Activated T-helper 1 cell treated with anti-CD3 and anti-CD28 coated beads, Interleukin-2, amount 50 U/mL, for 16 hours (primary cell): ENCODE measurements at places on chromosomes 7 and 10.

- DNase-seq: peak; percentile 39
These were observed 744 bp downstream of the CREM start for GRCh38 chr10:35127289-35127891.

DNA sequence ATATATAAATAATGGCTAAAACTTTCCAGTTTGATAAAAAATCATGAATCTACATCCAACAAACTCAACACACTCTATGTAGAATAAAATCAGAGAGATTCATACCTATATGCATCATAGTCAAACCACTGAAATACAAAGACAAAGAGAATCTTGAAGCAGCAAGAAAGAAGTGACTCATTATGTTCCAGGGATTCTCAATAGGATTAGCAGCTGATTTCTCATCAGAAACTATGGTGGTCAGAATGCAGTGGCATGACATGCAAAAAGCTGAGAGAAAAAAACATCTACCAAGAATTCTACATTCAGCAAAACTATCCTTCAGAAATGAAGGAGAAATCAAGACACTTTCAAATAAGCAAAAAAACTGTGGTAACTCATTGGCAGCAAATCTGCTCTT lies 187.4 kb downstream of the RNLS start:
- DNase-seq: no peak

- peak; percentile 51 for DNase-seq
These were observed 96.9 kb downstream of the HIPK2 start for GRCh38 chr7:139680676-139681462.

DNA sequence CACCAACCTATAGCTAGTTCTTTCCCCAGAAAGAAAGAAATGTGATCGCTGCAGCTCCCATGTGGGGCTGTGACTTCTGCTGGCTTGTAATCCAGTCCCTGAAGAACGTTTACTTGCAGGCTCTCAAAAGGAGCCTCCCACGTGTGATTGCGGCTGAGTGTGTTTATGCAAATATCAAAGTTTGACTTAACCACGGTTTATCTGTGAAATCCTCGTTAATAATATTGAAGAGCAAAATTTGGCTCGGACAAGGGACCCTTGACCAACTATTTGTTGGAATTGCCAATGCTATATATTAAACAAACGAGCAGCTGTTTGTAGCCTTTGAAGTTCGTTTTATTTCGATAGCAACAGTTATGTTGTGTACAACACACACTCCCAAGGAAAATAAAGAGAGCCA lies 470.1 kb upstream of the NRP1 start:
- no peak for DNase-seq

GRCh38 chr10:58727633-58728032 lies 215.0 kb downstream of the BICC1 start:
- no peak for DNase-seq

GRCh38 chr7:45888185-45888992 lies at the start of gene IGFBP1:
IGFBP1 (plus strand) TSS chr7:45888488; CDS start chr7:45888653, 165 bp downstream.
- DNase-seq: no peak

DNA sequence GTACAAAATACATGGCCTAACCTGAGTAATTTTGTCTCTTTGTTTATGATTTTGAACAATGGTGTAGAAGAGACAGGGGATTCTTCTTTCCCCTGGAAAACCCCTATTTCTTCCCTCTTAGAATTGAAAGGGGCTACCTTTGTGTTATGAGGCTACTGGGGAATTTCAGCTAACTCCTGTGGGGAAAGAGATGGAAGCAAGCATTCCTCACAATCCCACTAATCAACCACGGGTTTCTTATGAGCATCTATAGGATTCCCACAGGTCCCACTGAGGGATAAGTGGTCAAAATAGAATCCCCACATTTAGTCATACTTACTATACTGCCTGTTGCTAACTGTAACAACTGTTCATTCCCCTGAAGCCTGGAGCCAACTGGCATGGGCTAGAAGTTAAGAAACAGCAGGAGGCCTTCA lies 32.2 kb upstream of the ITGB8 start:
- no peak for DNase-seq

GRCh38 chr10:89163265-89163995 lies 43.7 kb downstream of the CH25H start:
- no peak for DNase-seq

GRCh38 chr7:141697211-141697871 lies 4.6 kb downstream of the DENND11 start:
- DNase-seq: no peak

DNA sequence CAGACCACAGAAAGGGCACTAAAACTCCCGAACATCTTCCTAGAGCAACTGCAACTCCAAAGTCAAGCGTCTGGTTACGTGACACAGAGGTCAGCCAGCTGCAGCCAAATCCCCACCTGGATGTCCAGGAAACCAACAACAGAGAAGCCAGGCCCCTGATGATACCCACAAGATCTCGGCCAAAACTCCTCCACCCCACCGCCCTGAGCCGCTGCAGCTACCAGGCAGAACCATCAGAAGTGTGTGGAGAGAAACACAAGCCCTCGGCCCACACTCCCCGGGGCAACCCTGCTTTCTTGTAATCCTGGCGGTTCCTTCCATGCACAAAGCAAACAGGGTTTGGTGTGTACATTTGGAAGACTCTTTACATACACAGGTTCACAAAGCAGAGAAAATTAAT lies 8.7 kb downstream of the CHST15 start:
- DNase-seq: no peak

- DNase-seq: no peak
These were observed 53.9 kb downstream of the SHH start for GRCh38 chr7:155758348-155758747.

DNA sequence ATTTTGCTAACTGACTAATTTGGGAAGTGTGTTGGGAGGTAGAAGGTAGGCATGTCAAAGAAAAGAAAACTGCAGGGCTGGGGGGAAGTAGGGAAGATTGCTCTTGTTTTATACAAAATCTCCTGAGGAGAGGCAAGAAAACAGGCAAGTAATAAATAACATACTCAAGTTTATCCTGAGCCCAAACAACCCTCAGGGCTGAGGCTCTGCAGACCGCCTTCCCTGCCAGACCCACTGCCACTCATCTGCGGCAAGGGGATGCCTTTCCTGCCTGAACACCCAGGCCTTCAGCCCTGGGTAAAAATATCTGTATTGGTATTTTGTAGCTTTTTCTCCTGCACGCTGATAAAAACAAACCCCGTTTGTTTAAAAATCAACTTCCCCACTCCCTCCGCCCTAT lies 399.8 kb upstream of the NFE2L3 start:
- DNase-seq: no peak

DNA sequence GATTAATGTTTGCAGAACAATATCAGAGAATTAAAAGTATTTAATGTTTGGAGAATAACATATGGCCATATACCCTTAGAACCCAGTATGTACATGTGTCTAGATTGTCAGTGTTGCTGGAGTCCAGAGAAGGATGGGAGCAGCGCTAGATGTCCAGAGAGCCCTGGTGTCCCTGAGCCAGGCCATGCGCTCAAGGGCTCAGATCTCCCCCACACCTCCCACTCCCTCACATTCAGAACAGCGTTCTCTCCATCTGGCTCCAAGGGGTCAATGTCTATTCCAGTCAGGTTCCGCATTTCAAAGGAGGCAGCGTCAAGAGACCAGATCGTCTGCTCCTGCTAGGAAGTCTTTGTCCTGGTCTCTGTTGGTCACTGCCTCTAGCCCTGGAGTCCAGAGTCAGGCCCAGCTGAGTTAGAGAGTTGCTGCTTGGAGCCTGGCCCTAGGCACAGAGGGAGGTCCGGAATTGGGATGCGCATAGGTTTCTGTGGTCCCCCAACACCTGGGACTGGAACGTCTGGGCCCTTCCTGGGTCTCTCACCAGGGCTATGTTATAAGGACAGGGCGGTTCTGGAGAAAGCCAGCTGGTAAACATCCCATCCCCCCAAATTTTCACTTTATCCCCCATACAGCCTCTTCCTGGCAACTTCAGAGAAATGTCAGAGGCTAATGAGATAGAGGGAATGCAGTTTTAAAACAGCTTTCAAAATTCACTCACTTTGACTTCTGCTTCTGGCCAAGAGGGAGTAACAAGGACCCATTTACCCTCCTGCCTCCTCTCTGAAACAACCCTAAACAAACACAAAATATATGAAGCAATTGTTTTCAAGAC lies 6.5 kb upstream of the WDR86 start:
- DNase-seq: no peak

DNA sequence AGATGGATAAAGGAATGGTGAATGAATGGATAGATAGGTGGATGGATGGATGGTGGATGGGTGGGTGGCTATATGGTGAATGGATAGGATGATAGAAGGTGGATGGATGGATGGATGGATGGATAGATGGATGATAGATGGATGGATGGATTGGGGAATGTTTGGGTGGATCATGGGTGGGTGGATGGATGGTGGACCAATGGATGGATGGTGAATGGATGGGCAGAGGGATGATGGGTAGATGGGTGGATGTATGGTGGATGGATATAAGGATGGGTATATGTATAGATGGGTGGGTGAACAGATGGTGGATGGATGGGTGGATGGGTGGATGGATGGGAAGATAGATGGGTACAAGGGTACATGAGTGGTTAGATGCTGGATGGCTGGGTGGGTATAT lies 322.4 kb downstream of the ADARB2 start:
- no peak for DNase-seq

DNA sequence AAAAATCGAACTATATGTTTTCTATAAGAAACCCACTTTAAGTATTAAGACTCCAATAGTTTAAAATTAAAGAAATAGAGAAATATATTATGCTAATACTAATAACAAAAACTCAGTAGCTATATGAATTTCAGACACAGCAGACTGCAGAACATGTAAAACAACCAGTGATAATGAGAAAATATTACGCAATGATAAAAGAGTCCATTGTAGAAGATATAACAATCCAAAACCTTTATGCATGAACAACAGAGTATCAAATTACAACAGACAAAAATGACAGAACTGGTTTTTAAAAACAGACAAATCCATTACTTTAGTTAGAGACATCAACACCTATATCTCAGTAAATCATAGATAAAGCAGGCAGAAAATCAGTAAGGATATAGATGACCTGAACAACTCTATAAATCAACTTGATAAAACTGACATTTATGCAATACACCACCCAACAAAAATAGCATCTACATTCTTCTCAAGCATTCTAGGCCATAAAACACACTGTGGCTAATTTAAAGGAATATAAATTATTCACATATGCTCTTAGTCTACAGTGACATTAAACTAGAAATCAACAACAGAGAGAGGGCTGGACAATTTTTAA lies 669.5 kb upstream of the GHITM start:
- no peak for DNase-seq

DNA sequence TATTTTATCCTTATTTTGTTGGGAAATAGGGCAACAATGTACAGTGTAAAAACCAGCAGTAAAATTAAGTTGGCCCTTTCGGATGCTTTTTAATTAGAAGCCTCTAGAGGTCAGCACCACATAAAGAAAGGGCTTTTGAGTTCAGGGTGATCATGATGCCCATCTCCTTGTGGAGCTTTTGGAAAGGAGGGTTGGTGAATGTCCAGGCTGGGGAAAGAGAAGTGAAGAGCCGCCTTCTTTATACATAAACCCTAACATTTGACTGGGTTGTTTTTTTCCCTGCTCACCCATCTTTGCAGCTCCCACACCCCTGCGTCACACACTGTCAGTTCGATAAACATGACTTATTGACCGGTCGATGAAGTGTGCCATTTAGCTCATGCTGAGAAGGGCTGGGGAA lies 29.8 kb downstream of the MTURN start:
- no peak for DNase-seq

DNA sequence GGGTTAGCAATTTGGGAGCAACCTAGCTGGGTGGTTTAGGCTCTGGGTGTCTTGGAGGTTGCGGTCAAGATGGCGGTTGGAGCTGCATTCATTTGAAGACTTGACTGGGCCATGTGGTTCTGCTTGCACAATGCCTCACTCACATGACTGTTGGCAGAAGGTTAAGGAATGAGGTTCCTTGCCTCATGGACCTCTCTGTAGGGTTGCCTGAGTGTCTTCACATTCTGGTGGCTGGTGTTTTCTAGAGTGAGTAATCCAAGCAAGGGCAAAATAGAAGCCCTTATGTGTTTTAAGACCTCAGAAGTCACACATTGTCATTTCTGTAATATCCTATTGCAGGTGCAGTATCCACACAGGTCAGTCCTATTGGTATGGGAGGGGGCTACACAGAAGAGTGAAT lies 52.0 kb downstream of the CDK14 start:
- no peak for DNase-seq

GRCh38 chr10:103649654-103650423 lies 156.3 kb downstream of the NEURL1 start:
- no peak for DNase-seq

DNA sequence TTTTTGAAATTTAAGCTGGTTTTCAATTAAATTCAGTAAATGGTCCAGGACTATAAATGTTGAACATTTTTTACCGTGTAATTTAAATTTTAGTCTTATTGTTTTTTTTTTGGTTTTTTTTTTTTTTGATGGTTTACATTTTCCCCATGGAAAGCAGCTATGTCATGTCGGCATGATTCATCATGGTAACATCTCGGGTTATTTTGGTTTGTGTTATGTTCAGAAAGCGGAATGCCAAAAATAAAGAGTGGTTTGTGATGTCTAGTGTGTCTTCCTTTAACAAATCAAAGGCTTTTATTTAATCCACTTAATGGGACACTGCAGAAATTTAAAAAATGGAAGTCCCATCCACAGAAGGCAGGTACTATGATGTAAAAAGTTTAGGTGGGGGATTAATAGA lies 58.5 kb downstream of the TRUB1 start:
- DNase-seq: no peak

DNA sequence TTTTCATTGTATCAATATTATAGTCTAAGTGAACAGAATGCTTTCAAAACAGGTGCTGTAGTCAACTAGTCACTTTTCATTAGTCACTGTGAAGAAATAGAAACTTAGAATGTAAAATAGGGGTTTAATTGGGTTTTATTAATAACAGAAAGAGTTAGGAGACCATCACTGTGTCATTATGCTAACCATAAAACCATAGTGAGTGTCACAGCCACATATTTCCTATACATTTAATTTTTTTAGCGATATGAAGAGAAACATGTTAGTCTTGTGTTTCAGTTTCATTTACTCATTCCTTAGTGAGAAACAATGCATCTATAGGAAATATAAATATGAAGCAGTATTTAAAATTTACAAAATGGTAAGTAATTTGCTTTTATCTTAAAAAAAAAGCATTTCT lies 22.2 kb downstream of the SPAG6 start:
- no peak for DNase-seq

GRCh38 chr10:3126741-3127346 lies 45.7 kb downstream of the PITRM1 start:
- DNase-seq: no peak

DNA sequence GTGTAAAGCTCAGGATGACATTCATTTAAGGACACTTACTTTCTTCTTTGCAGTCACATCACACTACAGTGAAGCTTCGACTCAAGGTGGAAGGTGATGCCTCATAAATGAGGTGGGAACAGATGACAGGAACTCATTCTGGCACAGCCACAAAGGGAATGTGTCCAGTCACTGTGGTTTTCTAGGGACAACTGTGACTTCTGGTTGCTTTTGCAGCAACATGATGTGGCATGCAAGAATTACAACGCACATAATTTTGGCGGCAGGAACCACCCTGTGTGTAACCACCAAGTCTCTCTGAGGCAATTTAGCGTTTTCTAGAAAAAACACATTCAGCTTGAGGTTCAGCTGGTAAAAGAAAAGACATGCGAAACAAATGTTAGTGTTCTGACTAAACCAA lies 32.0 kb upstream of the FERD3L start:
- no peak for DNase-seq
